Suppressor macrophage treated with lipopolysaccharide for 4 hours (primary cell): ENCODE measurements at places on chromosomes 4 and X.

GRCh38 chr4:76141241-76141640 is 7.0 kb downstream of the NUP54 start:
- DNase-seq = no peak

DNA sequence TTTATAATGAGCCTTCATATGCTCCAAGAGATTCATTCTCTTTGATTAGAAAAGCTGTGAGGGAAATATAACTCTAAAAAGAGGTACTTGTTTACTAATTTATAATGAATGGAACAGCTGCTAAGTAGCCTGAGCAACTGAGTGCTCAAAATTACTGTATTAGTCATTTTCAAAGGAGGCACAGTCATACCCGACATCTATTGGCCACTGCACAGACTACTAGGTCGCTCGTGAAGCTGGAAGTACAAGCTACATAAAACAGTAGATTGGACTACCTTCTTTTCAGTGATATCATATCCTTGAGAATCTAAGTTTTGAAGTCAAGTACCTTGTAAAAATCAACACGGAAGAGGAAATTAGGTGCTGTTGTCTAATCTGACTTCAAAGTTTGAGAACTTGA is 52.0 kb upstream of the GLRB start:
- no peak for DNase-seq

GRCh38 chr4:168930413-168931196 is 79.5 kb downstream of the CBR4 start:
- no peak for DNase-seq

DNA sequence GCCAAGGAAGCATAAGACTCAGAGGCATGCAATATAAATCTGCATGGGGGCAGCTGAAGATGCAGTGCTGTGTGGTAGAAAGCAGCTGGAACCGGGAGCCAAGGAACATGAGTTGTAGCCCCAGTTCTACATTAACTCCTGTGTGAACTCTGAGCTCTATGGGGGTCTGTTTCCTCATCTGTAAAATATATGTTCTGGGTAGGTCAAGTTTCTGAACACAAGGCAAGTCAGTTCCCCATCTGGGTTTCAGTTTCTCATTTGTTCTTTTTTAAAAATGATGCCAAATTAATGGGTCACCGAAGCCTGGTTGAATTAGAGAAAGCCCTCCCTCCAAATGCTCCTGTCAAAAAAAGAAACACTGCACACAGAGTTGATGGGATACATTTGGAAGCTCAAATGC is 24.0 kb downstream of the UNC5C start:
- no peak for DNase-seq

GRCh38 chr4:146638786-146639505 is at the start of gene POU4F2:
POU4F2 (plus strand) TSS chr4:146638893; CDS start chr4:146639141, 248 bp downstream.
- DNase-seq = no peak

GRCh38 chr4:33302321-33302720 is 2582.2 kb downstream of the PCDH7 start:
- no peak for DNase-seq

GRCh38 chr4:153759407-153760316 is at the start of gene RNF175:
RNF175 (minus strand) TSS chr4:153760024; CDS start chr4:153759862, 162 bp downstream.
- DNase-seq = peak; percentile 21

DNA sequence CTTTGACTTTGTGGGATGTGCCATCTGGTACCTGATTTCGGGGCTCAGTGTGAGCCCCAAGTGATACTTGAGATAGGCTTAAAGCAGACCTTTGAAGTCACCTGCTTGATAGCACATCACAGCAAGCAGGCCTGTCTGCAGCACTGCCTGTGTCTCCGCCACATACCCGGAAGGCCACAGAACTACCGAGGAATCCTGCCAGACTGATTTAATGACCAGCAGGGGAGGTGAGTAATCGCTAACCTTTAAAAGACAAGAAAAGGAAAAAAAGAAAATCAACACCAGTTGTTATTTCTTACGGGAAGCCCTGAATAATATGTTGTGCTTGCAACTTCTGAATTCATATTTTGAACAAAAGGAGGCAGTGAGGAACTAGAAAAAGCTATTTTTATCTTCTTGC is 6.8 kb downstream of the PTCHD1 start:
- no peak for DNase-seq

GRCh38 chr4:53821179-53821851 is 230.0 kb upstream of the LNX1 start:
- no peak for DNase-seq

DNA sequence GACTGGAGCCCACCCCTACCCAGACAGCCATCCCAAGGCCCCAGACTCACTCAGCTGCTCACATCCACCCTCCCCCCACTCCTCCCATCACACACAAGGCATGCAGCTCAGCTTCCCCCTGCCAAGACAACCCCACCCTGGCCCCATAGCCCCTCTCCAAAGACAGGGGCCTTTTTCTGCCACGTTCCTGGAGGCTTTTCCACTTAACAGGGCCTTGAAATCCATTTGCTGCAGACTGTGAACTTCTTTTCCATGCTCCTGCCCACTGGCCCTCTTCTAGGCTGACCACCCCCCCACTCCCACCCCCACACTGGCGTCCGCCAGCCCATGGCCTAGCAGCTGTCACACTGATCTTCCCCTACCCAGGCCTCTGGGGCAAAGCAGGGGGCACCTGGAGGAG is 76.0 kb downstream of the PJA1 start:
- DNase-seq = no peak

- no peak for DNase-seq
Measured at GRCh38 chr4:86755388-86755787, 93.8 kb downstream of the SLC10A6 start.

GRCh38 chrX:129996120-129996519 is 13.7 kb downstream of the BCORL1 start:
- peak; percentile 25 for DNase-seq

DNA sequence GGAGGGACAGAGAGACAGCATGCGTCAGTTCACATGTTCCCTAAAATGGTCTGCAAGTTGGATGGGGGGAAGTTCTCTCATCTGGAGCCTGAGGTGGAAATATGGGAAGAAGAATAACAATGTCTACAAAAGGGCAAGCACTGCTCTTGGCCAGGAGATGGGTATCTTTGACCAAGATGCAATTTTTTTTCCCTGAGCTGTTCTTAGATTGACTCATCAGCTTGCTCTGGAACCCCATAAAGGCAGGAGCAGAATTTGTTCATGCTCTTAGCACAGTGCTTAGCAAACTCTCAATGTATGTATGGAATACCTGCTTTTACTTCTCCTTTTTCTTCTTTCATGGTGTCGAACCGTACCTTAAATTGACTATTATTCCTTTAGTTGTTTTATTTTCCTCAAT is 90.5 kb upstream of the ZNF827 start:
- DNase-seq = no peak

GRCh38 chr4:25809996-25810395 is 52.8 kb downstream of the SEL1L3 start:
- DNase-seq = no peak

- no peak for DNase-seq
Measured at GRCh38 chr4:26542991-26543390, 40.9 kb upstream of the TBC1D19 start.

GRCh38 chr4:20532871-20533870 is 167.1 kb upstream of the PACRGL start:
- no peak for DNase-seq

- DNase-seq = peak; percentile 58
Measured at GRCh38 chr4:184503869-184504300, 29.5 kb upstream of the IRF2 start.

- DNase-seq = no peak
Measured at GRCh38 chr4:25184056-25184455, 23.8 kb upstream of the SEPSECS start.

DNA sequence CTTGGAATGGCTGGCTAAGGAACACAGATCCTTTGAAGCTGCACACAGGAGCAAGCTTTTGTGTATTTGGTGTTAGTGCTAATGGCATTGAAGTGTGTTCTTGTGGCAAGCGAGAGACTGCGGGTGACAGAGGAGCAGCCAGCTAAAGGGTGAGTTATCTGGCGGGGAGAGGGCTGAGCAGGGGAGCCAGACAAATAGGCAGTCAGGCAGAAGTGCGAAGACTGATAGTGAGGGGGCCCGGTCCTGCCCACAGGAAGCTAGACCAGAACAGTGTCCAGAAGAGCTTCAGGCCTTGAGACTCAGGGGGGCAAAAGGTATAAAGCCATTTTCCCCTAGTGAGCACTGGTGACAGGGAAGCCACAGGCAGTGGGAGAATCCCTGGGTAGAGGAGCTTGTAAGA is 49.6 kb upstream of the MAMLD1 start:
- DNase-seq = no peak

DNA sequence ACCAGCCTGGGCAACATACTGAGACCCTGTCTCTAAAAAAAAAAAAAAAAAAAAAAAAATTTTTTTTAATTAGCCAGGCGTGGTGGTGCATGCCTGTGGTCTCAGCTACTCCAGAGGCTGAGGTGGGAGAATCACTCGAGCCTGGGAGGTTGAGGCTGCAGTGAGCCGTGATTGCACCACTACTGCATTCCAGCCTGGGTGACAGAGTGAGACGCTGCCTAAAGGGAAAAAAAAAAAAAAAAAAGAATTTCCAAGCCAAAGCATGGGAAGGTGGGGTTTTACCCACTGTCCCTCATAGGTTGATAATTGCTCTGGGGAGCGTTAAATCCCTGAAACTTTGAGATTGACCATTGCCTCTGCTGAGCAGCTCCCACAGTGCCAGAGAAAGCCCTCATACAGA is 427.5 kb downstream of the BCOR start:
- no peak for DNase-seq

DNA sequence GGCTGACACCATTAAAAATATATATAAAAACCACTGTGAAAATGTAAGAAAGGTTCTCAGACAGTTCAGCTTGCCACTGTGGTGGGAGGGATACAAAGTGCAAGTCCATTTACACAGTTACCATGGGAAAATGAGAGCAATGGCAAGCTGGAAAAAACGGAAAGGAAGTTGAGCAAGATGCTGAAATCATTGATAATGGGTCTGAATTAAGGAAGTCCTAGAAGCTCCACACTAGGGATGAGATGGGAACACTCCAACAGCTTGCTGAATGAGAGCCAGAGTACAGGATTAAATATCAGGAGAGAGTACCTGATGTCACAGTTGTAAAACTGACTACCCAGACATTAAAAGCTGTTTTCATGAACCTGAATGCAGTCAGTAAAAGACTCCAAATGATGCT is 218.6 kb downstream of the PRDM5 start:
- DNase-seq = peak; percentile 18

DNA sequence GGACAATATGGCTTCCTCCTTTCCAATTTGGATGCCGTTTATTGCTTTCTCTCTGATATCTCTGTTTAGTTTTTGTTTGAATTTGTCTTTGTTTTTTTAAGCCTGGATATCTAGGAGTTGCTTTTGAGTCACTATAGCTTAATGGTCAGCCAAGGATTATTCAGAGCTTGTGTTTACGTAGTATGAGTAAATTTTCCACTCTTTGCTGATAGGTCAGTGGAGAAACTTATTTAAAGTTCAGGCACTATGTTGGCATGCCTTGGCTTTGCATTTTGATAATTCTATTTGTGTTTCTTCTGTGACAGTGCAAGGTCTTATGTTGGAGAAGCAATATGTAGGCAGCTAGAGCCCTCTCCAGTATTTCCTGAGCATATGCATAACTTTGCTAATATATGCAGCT is 315.2 kb downstream of the GRID2 start:
- no peak for DNase-seq

GRCh38 chr4:83255584-83255983 is 29.0 kb downstream of the COQ2 start:
- no peak for DNase-seq
